RPMI8226 (cell line): ENCODE measurements at places on chromosomes 13 and 19.

DNA sequence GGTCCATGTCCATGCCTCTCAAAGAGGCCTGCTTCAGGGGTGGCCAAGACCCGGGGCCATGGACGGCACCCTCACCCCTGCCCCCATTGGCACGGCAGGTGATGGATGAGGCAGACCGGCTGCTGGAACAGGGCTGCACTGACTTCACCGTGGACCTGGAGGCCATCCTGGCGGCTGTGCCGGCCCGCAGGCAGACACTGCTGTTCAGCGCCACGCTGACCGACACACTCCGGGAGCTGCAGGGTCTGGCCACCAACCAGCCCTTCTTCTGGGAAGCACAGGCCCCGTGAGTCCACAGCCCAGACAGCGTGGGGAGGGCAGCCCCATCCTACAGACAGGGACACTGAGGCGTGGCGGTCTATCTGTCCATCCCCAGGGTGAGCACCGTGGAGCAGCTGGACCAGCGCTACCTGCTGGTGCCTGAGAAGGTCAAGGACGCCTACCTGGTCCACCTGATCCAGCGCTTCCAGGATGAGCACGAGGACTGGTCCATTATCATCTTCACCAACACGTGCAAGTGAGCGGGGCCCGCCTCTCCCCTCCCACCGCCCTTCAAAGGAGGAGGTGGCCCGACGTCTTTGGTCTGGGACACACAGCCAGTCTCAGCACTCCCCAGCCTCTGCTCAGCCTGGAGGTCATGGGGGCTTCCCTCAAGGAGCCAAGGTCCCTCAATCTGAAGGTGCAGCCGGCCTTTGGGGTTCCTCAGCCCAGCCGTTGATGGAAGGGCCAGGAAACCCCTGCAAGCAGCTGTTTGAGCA is 2.9 kb downstream of the DDX49 start:
- DNase-seq = no peak

- peak; percentile 9 for DNase-seq
Observed at GRCh38 chr13:45055902-45056648, 64.2 kb upstream of the GTF2F2 start.

DNA sequence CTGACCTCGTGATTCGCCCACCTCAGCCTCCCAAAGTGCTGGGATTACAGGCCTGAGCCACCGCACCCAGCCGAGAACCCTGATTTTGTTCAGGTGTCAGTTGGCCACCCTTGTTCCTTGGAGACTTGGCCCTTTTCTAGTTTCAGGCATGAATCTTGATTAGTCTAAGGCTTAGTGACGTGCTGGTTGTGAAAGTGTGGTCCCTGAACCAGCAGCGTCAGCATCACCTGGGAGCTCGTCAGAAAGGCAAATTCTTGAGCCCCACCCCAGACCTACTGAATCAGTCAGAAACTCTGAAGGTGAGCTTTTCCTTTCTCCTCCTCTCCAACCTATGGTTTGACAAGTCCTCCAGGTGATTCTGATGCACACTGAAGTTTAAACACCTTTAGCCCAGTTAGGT is 35.2 kb downstream of the CACNG6 start:
- DNase-seq = peak; percentile 89

GRCh38 chr13:42107421-42107820 is 59.0 kb downstream of the DGKH start:
- no peak for DNase-seq

GRCh38 chr19:20664901-20665781 is 3.8 kb upstream of the ZNF626 start:
- DNase-seq = no peak

- no peak for DNase-seq
Observed at GRCh38 chr13:46606970-46607369, 54.0 kb downstream of the LRCH1 start.

DNA sequence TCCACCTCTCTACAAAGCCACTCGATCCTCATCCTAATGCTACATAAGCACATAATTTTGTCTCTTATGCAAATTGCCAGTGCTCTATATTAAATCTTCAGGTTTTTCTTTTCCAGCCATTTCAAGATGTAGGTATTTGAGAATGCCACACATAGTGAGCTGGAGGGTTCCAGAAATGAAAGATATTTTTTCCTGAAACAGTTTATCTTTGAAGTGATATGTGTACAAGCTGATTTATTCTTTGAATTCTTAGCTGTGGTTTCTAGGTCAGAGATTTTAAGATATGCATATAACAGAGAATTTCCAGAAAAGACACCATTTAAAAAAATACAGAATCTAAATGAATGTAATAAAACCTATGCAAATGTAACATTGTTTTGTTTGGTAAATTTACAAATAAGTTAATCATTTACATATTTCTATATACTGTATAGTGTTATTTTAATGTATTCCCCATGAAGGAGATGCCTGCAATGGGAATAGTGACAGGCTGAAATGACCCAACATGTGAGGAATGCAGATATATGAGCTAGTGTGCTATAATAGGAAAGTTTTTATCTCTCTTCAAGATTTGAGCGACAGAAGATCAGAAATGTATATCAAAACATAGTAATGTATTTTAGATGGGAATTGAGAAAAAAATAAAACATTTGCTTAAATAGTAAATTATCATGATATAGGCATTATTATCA is 570.2 kb downstream of the SLITRK1 start:
- no peak for DNase-seq

GRCh38 chr13:36528105-36528504 is 95.8 kb downstream of the CCNA1 start:
- DNase-seq = no peak

DNA sequence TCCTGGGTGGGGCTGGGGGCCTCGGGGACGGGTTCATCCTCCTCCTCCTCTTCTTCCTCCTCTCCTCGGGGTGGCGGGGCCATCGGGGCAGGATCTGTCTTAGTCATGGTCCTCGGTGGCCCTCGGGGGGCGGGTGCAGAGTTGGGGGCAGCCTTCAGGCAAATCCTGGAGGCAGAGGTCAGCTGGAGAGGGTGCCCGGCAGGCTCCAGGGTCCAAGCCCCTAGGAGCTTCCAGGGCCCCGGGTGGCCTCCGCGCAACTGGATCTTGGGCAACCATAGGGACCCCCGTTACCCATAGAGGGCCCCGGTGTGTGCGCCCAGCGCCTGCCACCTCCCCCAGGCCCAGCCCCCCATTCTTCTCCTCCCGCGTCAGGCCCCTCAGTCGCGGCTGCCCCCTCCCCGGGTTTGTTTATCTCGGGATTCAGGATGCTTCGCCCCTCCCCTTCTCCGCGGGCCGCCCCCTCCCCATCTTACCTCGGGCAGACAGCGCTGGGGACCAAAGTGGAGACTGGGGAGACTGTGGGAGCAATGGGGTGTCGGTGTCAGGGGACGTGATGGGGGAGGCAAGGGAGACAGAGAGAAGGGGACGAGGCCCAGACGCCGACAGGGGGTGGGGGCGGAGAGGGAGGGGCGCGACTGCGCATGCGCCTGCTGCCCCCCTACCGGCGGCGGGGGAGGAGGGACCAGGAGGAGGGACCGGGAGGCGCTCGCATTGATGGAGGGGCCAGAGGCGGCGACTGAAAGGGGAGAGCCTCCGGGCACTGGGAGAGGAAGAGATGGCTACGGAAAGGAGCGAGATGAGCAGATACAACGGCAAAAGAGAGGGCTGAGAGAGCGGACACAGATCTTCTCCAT is at the start of gene CLIP3:
Gene CLIP3 (minus strand): TSS at position 623 of the 854 bp plus-strand sequence. CDS start 516 bp downstream, at position 107.
- DNase-seq = no peak

- no peak for DNase-seq
Observed at GRCh38 chr19:40229484-40229883, 3.0 kb upstream of the CCNP start.

DNA sequence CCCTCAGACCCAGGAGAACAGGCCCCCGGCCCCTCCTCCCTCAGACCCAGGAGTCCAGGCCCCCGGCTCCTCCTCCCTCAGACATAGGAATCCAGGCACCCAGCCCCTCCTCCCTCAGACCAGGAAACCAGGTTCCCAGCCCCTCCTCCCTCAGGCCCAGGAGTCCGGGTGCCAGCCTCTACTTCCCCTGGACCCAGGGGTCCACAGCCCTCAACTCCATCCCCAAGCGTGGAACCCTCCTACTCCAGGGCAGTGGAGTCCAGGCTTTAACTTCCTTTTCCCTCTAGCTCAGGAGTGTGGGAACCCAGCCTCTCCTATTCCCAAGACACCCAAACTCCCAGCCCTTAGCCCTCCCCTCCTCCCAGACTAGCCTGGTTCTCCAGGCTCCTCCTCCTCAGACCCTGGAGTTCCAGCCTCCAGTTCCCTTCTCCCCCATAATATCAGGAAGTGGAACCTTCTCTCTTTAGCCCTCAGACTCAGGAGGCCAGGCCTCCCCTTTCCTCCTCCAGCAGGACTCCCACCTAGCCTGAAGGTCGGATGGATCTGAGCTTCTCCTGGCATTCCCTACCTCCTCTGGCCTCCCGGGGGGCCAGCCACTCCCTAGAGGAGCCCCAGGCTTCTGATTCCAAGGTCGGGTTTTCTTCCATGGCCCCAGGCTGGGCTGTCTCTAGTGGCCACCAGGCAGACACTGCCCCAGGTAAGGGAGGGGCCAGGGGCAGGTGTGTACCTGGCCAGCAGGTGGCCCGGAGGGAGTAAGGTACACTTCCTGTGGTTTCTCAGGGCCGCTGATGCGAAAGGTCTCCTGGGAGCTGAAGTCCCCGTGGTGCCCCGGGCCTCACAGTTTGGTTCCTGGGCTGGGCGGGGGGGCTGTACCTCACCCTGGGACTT is at the start of gene TMC4:
Gene TMC4 (minus strand): TSS at position 690 of the 888 bp plus-strand sequence. CDS start 43 bp downstream, at position 647.
- peak; percentile 85 for DNase-seq

DNA sequence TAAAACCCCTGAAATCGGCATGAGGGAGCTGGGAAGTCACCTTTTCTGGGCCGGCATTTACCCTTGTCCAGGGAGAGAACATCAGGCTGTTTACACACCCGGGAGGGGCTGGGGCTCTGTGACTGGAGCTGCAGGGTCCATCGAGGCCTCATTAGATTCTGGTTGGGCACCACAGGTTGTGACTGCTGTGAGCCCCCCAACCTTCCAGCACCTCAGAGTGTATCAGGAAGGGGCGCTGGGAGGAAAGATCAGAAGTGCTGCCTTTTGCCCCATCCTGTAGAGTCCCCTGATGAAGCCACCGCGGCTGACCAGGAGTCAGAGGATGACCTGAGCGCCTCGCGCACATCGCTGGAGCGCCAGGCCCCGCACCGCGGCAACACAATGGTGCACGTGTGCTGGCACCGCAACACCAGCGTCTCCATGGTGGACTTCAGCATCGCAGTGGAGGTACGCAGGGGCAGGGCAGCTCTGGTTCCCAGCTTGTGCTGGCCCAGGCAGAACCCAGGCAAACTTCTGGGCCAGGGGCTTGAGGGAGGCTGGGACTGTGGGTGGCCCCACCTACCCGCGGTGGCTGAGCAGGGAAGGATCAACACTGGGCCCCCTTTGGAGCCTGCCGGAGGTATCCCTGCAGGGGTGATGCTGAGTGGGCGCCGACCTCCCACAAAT is 136.4 kb downstream of the STK24 start:
- no peak for DNase-seq

- no peak for DNase-seq
Observed at GRCh38 chr13:74966814-74967424, 515.0 kb downstream of the TBC1D4 start.

- DNase-seq = no peak
Observed at GRCh38 chr13:27245610-27246009, 5.7 kb upstream of the RPL21 start.

DNA sequence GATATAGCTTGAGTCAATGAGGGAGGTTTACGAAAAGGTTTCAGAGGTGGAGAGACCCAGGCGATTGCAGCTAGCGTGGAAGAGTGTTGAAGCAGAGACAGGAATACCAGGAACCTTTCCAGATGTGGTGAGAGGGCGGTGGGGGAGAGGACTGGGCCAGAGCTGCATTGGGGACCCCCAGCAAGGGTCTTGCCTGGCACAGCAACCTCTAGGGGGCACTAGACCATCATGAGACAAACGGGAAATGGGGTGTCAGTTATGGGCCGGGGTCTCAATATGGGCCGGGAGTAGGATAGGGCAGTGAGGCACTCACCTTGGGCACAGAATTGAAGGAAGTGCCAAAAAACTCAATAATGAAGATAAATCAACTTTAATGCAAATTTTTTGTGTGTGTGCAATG is 2.1 kb upstream of the LRP3 start:
- no peak for DNase-seq

- peak; percentile 60 for DNase-seq
Observed at GRCh38 chr19:6047741-6048251, 62.5 kb downstream of the RFX2 start.

GRCh38 chr13:56166864-56167263 is 973.9 kb upstream of the PRR20A start:
- DNase-seq = no peak

DNA sequence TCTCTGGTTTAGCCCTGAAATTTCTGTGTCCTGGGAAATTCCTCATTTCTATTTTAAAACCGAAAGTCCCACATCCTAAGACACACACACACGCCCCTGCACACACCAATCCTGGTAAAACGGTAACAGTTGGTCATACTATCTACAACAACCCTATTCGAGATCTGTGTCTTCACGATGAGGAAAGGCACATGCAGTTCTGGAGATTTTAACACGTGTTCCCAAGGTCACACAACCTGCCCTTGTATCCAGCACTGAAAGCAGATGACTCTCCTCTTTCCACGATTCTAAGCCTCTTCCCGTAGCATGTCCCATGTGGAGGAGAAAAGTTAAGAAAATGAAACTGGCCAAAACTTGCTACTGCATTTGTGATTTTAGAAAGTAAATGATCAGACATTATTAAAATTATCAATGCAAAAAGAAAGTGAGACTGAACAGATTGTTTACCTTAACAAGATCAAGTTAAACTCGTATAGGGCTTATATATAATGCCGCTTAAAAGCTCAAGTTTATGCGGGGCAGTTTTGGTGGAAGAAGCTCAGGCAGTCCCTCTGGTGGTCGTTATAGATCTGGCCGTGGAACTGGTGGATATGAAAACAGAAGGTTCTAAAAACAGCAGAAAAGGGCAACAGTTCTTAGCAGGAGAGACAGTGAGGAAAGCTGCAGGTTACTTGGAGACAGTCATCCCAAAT is 32.7 kb downstream of the VSTM1 start:
- DNase-seq = peak; percentile 66

GRCh38 chr13:70941454-70941853 is 833.2 kb upstream of the KLHL1 start:
- no peak for DNase-seq

GRCh38 chr13:85544756-85545155 is 254.5 kb downstream of the SLITRK6 start:
- no peak for DNase-seq

DNA sequence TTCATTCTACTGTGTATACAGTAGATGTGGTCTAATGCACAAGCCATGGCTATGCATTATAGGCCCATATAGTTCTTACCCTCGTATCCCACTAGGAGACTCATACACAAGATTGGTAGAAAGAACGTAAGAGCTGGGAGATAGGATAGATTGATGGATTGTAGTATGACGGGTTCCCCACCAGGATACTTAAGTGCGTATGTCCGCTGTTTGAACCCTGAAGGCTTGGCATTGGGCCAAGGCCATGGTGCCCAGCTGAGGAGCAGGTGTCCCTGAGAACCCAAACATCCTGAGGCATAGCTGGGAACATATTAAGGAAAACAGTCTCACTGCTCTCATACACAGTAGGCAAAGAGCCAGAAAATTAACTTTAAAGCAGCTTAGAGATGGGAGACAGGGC is 617.5 kb upstream of the KLF12 start:
- DNase-seq = no peak

DNA sequence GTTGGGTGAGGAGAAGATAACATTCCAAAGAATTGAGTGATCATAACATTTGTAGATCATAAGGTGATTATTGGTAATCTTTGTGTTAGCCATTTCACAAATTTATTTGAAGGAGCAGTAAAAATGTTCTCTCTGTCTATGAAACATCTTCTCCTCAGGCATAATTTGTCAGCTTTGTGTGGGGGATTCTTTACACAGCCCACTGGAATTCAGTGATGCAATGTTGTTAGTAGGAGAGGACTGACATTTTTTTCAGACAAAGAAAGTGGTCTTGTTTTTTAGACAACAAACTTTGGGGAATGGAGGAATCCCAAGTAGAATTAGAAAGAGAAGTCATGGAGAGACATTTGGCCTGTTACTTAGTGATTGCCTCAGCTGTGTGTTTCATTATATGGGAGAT is 100.3 kb downstream of the ITGBL1 start:
- DNase-seq = no peak
